Foreskin melanocyte (primary cell): ENCODE measurements at places on chromosomes 7 and 10.
A peak's percentile ranks its signal among the peaks of the same experiment; 100 is the strongest.

- DNase-seq = no peak
Observed at GRCh38 chr7:154729056-154729455, 273.9 kb downstream of the PAXIP1 start.

DNA sequence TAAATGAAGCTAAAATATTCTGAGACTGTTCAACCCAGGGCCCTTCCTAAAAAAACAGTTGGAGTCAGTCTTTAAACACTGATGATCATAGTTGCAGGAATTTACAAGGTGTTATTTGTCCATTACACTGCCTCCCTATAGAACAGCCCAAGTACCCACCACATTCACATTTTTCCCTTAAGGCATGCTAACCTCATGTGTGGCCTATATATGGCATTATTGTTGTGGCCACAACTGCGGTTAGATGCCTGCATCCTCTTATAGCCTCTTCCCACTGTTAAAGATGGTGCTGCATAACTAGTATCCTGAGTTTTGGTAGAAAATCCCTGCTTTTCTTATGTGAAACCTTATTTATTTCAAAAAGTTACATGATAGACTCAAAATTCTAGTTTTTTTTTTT is 287.9 kb upstream of the SEMA3A start:
- DNase-seq = no peak

DNA sequence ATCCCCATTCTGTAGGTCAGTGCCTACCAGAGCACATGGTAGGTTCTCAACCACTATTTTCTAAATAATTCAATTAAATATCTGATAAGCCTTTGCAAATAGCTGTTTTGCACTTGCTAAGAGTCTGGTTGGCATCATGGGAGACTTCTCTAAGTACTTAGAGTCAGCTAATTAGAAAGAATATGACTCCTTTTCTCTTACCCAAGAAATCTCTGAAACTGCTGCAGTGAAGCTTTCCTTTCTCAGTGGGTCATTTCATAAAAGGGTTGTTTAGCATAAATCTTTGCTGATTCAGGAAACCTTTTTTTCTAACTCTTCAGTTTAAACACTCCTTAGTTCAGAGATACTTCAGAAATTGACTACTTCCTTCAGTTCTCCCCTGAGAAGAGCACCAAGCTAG is 438.9 kb downstream of the ADRA2A start:
- DNase-seq = no peak

- no peak for DNase-seq
Observed at GRCh38 chr10:48604991-48605508, at the start of gene ARHGAP22. Gene ARHGAP22 (minus strand): TSS chr10:48605073. CDS start chr10:48604796, 277 bp downstream.

DNA sequence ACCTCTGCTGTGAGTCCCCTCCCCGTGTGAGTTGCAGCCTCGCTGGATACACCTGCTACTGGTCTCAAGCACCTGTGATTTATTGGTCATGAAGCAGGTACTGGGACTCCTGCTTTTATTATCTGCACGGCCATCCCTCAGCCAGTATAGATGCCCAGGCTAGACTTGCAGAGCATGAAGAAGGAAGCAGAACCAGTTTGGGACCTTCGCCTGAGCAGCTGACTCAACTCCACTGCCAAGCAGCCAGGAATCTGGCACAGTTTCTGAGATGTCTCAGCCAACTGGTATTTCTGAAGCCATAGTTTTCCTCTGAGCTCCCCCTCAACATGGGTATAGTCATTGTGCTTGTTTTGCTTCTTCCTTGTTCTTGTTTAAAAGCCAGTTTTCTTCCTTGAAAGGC is 28.0 kb upstream of the SLC39A12 start:
- DNase-seq = no peak

- DNase-seq = peak; percentile 29
Observed at GRCh38 chr10:23331567-23332301, 12.9 kb downstream of the C10orf67 start.

GRCh38 chr7:96739167-96739566 is 29.5 kb upstream of the SEM1 start:
- no peak for DNase-seq

GRCh38 chr10:75532253-75532924 is 101.0 kb downstream of the LRMDA start:
- no peak for DNase-seq

GRCh38 chr7:79293655-79294142 is 159.8 kb downstream of the MAGI2 start:
- no peak for DNase-seq

GRCh38 chr10:60096761-60097513 is 190.6 kb upstream of the CCDC6 start:
- DNase-seq = no peak

DNA sequence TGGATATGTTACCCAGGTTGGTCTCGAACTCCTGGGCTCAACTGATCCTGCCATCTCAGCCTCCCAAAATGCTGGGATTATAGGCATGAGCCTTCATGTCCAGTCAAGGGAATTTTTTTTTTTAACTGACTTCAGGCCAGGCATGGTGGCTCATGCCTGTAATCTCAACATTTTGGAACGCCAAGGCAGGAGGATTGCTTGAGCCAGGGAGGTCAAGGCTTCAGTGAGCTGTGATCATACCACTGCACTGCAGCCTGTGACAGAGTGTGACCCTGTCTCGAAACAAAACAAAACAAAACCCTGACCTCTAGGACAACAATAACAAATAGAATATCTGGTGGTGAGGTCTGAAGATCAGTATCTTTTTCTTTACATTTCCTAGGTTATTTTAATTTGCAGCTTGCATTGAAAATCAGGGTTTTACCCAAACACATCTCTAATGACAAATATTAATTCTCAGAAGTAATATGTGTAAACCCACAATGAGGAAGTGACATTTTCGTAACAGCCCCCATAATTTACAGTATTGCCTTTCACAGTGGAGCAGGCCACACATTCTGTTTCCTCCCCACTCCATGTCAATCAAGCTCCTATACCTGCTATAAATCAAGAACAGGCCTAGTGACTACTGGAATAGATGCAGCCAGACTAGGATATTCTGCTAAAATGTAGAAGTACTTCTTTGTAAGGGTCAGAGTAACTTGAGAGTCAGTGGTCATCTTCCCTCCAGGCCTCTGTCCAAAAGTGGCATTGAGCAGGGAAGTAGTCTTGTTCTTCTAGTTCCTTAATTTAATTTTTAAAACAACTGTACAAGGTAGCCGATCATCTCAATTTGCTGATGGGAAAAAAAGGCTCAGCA is 43.3 kb upstream of the ECHDC3 start:
- DNase-seq = no peak

- no peak for DNase-seq
Observed at GRCh38 chr7:111053035-111053434, 37.9 kb upstream of the LRRN3 start.

GRCh38 chr7:153413540-153414287 is 638.5 kb upstream of the DPP6 start:
- DNase-seq = no peak

DNA sequence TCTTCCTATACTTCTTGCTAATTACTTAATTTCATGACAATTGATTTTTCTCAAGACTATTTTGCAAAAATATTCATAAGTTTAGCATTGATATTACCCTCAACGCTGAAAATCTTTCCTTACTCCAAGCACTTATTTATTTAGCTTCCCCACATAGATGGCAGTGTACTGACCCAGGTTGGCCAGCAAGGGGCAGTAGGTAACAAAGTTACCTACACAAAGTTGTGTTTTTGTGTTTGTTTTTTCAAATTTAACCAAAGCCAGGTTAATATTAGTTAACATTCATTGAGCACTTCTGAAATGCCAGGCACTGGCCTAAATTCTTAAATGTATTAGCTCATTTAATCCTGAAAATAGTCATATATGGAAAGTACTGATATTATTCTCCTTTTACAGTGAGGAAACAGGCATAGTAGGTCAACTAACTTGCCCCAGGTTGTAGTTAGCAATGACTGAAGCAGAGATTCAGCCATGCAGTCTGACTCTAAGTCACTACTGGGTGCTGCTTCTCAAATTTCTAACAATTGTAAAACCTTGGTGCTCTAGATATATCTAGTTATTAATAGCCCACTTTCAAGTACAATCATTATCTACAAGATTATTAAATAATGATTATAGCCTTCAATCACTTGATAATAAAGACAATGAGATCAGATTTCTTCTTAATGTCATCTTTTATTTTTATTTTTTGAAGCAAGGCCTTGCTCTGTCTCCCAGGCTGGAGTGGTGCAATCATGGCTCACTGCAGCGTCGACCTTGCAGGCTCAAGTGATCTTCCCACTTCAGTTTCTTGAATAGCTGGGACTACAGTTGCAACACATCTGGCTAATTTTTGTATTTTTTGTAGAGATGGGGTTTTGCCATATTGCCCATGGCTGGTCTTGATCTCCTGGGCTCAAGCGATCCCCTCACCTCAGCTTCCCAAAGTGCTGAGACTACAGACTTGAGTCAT is 5.8 kb upstream of the GGCT start:
- peak; percentile 40 for DNase-seq

GRCh38 chr10:116826803-116827202 is 22.5 kb upstream of the ENO4 start:
- no peak for DNase-seq
